ENCODE measurements at places on chromosomes 7 and 10.

DNA sequence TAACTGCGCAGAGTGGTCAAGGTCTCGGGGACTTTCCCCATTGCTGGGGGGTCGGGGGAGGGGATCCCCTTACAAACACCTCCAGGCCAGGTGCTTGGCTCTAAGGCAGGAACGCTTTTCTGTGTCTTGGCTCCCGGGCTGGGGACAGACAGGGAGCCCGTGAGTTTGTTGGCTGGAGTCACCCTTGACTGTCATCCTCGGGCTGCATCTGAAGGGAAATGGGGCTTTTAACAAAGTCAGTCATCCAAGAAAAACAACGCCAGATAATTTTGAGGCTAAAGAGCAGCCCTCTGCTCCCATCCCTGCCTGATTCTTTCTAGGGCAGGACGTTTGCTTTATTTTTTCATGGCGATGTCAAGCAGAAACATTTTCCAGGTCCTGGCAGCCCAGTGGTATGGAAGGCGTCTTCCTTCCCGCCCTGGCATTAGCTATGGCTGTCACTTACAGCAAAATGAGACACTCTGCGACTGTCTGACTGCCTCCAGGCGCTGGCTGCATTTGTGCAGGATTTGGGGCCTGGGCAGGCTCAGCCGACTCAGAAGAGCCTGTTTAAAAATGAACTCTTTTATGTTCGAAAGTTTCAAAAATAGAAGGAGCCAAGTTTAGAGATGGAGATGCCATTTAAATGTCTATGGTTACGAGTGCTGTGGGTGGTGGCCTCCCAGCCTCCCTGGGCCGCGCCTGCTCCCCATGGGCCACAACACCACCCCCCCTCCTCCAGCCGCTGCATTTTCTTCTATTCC lies 54.7 kb upstream of the TNS3 start:
- H3K4me1 ChIP-seq = peaks cover 27% of the 10 kb centered on the region
- H3K27ac ChIP-seq = peak overlapping the region; percentile 61
- no peak overlapping the region for H3K4me3 ChIP-seq
- DNase-seq = no peak

GRCh38 chr10:78624791-78625190 lies 444.0 kb upstream of the ZMIZ1 start:
- H3K27ac ChIP-seq = peak overlapping the region; percentile 76
- peaks cover 29% of the 10 kb centered on the region for H3K4me1 ChIP-seq
- no peak for DNase-seq
- no peaks in the 10 kb centered on the region for H3K27me3 ChIP-seq
- H3K4me3 ChIP-seq = no peak overlapping the region

DNA sequence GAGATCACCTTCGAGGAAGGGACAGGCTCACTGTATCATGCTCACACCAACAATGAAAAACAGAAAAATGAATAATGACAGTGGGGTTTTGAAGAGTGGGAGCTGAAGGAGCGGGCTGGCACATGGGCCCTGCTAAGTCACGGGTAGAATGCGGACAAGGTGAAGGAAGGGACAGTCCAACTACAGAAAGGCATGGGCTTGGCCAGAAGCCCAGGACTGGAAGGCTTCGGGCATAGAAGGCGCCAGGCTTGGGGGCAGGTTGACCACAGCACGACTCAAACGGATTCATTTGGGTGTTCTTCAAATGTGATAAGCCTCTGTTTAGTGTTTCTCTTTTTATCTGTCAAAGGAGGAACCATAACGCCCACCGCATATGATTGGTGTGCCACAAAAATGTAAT lies 509.5 kb downstream of the CCSER2 start:
- no peak for DNase-seq
- H3K27me3 ChIP-seq = no peaks in the 10 kb centered on the region
- H3K36me3 ChIP-seq = no peaks in the 10 kb centered on the region
- H3K4me1 ChIP-seq = no peaks in the 10 kb centered on the region

DNA sequence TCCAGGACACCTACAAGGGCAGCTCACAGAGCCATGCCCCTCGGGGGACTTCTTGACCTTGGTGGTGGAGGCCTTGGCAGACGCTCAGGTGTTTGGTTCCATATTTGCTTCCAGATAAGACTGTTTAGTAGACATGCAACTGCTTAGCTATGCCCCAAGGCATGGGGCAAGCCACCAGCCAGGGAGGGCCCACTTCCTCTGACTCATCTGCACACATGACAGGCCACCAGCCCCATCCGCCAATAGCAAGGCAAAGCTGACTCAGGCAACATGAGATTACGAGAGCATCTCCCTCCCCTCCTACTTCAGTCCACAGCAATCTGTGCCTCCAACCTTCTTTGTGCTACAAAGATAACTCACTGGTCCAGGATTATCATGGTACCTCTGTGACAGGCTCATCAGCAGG lies 54.9 kb downstream of the KCNMA1 start:
- H3K4me3 ChIP-seq = no peak overlapping the region
- peaks cover 10% of the 10 kb centered on the region for H3K4me1 ChIP-seq
- peak; percentile 35 for DNase-seq
- no peaks in the 10 kb centered on the region for H3K27me3 ChIP-seq

GRCh38 chr7:145252031-145252430 lies 416.2 kb upstream of the TPK1 start:
- DNase-seq = no peak
- H3K27ac ChIP-seq = no peak overlapping the region
- H3K4me3 ChIP-seq = no peak overlapping the region
- no peaks in the 10 kb centered on the region for H3K36me3 ChIP-seq
- H3K27me3 ChIP-seq = no peaks in the 10 kb centered on the region
- no peaks in the 10 kb centered on the region for H3K4me1 ChIP-seq

Measured in stomach (tissue), 19 donors.